Fibroblast of upper back skin (primary cell): ENCODE measurements at places on chromosomes 6 and 20.
A peak's percentile ranks its signal among the peaks of the same experiment; 100 is the strongest.

DNA sequence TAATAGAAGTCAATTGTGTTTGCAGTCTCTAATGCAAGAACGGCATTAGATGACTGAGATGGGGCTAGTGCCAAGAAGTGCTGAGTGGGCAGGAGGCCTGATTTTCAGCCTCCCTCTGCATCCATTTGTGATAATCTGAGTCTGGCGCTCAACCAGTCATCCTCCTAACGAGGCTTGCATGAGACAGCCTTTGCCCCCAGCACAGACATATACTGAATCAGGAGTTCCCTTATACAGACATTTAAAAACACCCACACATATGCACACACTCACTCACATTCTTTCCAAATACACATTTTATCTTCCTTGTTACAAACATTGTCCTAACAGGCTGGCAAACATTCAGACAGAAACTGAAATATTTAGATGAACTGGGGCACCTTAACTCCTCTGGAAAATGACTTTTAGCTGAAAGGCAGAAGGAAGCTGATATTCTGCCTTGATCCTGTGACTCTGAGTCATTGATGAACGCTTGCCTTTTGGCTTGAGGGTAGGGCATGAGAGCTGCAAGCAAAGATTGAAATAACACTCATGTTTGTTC lies 562.3 kb downstream of the DHX35 start:
- DNase-seq, result peak; percentile 20

GRCh38 chr6:126907996-126908395 lies 210.5 kb upstream of the RSPO3 start:
- DNase-seq, result no peak

DNA sequence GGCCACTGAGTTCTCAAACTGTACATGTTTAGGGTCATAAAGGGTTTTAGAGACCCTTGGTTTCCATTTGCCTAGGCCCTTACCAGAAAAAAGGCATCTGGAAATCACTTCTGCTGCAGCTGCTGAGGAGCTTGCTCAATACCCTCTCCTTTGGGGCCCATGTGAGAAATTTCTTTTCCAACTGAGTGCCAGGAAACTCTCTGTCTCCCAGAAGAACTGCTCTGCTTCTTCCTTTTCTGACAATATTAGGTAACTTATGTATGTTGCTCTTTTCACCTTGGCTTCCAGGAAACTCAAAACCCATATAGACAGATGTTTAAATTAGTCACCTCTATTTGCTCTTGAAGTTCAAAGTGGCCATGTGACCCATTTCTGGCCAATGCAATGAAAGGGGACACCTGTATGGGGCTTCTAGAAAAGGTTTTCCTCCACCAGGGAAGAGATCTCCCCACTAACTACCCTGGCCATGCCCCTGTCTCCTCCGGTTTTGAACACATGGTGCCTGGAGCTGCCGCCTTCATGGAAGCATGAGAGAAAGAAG lies 121.6 kb downstream of the PREX1 start:
- peak; percentile 53 for DNase-seq

DNA sequence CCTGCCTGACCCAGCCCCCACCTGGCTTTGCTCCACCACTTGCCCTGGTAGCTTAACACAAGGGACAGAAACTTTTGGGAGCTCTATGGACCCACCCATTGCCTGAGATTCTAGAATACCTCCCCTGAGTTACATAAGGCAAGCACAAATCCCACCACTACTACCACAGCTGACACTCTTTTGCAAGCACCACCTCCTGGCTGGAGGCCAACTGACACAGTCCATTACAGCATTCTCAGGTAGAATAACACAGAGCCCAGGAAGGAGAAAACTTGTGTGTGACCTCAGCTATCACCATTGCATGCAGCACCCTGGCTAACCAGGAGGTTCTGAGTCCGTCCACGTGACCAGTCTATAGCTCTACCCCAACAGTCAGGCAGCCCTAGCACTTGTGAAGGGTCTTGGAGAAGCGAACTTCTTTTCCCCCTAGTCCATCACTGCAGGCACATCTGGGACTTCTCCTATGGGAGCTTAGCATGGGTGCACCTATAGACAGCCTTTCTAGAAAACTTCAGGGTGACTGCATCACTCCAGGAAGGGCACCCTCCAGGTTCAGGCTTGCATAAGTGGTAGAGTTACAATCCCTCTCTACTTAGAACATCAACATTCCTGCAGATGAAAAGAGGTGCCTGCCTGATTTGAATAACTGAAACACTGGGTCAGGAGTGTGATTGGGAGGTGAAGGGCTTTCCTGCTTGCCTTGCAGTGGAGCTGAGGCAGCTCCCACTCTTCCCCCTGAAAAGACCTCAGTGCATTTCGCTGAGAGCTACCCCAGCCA lies 30.1 kb downstream of the CITED2 start:
- no peak for DNase-seq

- DNase-seq, result no peak
These were observed 101.2 kb upstream of the CLVS2 start for GRCh38 chr6:122894791-122895190.

DNA sequence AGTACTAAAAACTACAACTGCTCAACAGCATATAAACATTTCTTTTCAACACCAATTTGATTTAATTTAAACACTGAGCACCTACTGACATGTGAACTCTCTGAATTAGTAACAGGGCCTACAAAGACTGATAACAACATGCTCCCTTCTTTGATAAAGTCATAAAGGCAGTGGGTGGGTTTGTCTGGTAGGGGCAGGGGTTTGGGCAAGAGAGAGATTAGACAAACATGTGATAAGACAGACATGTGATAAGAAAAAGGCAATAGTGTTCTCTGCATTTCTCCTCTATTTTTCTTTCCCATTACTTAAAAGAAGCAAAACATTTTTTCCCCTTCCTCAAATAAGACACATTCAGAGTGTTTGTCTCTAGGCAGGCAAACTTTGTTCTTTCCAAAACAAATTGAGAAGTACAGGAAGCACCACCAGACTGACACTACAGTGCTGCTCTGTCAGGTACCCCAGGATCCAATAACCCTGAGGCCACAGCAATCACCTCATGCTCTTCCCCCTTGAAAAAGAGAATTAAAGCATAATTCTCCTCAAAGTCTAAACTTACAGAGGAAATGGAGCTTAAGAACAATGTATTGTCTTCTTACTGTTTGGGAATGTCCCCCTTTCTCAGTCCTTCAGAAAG lies 11.9 kb downstream of the C6orf52 start:
- DNase-seq, result no peak

- peak; percentile 8 for DNase-seq
These were observed 30.6 kb downstream of the ADGRF4 start for GRCh38 chr6:47729019-47729418.

GRCh38 chr20:12255461-12255970 lies 337.8 kb downstream of the BTBD3 start:
- no peak for DNase-seq

DNA sequence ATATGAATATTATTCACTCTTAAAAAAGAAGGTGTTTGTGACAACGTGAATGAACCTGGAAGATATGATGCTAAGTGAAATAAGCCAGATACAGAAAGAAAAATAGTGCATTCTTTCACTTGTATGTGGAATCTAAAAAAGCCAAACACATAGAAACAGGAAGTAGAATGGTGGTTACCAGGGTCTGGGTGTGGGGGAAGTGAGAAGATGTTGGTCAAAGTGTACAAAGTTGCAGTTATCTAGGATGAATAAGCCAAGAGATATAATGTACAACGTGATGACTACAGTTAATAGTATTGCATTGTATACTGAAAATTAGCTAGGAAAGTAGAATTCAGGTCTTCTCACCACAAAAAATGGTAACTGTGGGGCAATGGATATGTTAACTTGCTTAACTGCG lies 151.1 kb upstream of the HCRTR2 start:
- DNase-seq, result no peak

DNA sequence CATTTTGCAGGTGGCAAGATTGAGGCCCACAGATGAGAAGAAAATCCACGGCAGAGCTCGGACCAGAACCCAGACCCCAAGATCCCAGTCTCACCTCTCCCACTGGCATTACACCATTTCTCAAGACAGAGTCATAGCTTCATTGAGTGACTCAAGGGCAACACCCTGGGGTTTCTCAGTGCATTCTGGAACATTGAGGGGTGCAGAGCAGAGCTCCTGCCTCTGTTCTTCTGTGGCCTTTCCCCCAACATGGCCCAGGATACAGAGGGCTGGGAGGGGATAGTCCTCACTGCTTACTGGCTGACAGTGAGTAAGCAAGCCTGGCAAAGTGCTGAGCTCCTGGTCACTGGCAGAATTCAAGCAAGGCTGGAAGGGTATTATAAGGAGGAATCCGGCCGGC lies 74.0 kb downstream of the MDGA1 start:
- DNase-seq, result no peak

GRCh38 chr20:44008806-44009678 lies 94.4 kb downstream of the TOX2 start:
- no peak for DNase-seq

DNA sequence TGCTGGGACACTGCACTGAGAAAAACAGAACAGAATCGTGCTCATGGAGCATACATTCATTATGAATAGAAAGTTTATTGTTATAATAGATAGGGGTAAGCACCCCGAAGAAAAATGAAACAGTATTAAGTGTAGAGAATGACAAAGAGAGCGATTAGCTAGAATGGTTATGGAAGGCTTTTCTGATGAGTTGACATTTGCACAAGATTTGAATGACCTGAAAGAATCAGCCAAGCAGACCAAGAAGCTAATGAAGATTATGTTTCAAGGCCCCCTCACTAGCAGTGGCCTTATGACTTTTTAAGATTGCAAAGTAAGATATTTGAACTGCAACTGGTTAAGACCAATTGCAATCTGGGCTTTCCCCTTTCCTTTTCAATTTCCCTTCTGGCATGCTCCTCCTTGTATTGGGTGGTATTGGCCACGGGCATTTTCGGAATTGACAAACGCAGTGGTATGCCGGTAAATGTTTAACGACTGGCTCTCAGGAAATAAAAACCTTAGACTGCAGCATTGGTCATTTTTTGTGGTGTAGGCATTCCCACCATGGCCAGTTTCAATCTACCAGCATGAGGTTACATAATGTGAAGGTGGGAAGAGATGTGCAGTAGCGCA lies 120.0 kb upstream of the CITED2 start:
- DNase-seq, result no peak

DNA sequence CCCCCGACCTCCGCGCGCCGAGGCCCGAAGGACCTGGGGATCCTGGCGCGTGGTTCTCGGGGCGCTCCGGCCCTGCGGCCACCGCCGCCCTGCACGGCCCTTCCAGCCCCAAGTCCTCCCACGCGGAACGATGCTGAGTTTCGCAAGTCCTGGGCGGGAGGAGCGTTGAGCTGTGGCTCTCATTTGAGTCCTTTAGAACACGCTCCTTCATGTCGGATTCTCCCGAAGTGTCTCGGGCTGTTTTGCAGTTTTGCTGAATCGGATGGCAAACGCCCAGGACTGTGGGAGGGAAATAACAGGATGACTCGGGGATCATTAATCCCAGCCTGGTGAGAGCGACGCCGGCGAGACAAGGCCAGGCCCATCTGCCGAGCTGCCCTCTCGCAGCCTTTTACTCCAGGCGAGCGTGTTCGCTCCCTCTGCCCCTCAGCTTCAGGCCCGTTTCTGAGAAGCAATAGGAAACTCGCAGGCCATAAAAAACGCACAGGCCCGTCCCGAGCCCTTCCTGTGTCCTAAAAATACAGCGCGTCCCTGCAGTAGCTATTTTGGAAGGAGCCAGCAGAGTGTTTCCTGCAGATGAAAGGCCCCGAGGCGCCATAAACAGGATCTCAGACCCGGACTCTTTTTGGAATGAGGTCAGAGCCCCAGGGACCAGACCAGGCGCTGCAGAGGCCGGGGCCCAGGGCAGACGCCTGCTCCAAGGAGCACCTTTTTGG lies 153.5 kb downstream of the DLL1 start:
- no peak for DNase-seq

DNA sequence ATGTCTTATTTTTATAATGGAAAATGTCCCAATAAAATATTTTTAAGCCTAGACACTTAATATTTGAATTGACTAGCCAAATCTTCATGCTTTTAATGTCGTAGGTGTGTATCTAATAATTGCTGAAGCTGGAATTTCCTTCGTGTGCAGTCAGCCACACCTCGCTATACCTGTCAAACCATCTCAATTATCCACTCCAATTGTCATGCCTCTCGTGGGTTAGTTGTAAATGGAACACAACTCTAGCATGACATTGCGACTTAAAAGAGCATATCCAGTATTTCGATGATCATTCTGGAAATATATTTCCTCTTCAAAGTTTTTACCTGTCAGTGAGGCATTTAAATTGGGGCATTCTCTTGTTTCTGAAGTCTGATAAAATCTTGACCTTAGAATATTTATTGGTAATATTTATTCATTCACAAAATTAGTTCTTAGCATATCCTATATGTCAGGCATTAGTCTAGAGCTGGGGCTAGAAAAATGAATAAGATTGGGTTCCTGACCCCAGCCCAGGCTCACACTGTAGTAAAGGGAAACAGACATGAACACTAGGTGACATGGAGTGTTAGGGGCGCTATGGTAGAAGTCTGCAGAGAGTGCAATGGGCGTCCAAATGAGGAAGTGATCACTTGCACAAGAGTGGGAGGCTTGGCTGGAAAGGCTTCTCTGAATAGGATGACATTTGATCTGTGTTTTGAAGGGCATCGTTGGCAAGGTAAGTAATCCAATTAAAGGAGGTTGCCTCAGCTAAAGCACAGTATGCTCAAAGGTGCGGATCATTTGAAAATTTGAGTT lies 11.0 kb upstream of the CFAP206 start:
- no peak for DNase-seq

DNA sequence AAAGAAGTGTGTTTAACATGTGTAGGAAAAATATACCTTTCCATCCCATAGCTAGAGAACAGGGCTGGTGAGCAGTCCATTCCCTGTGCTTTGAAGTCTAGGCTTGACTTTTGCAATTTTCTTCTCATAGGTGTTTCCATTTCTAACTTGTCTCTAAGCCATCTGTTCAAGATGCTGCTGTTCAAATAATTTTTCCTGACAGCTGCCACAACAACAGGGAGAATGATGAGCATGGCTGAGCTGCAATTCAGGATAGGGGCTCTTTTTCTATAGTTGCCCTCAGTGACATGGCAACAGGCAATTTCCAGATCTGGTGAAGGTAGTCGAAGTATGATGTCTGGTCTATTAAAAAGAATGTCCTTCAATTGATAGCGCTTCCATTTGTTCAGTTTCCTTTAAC lies 103.0 kb upstream of the HS3ST5 start:
- DNase-seq, result no peak

GRCh38 chr6:33976437-33977360 lies 169.2 kb downstream of the GRM4 start:
- no peak for DNase-seq

GRCh38 chr6:150176152-150176551 lies 33.3 kb downstream of the PPP1R14C start:
- DNase-seq, result no peak

DNA sequence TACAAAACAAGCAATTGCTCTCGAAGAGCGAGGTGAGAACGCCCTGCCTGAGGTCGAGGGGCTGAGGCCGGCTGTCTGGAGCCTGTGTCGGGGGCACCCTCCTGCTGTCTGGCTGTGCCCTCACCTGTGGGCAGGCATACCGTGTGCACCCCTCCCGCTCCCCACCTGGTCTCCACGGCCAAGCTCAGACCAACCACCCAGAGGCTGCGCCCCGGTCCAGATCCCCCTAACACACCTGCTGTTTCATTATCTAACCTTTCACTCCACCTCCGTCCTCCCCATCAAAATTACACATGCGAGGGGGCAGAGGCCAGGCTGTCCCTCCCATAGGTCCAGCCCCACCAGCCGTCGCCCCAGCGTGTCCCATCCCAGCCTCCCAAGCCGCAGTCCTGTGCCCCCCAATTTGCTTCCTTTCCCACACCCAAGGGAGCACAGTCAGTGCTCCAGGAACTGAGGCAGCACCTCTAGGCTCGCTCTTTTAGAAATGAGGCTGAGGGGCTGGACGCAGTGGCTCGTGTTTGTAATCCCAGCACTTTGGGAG lies 35.2 kb downstream of the NTSR1 start:
- DNase-seq, result no peak

- peak; percentile 60 for DNase-seq
These were observed 898.0 kb upstream of the EYS start for GRCh38 chr6:66605011-66605410.

- DNase-seq, result no peak
These were observed 97.6 kb upstream of the DEFB112 start for GRCh38 chr6:50147371-50147770.
